A549 treated with RU486 at 1 μM for 4 hours (cell line): ENCODE measurements at places on chromosomes 6 and 20. TPM values are rescaled to one million over a fixed set of nuclear protein-coding genes. Genes with fewer than 3 reads are reported as not detected.

Gene LAMA2
- 0.26 to 1.5 TPM (median 0.57 TPM) in 5 replicates for total RNA-seq

Gene RALY
- 121 to 158 TPM (median 157 TPM) in 5 replicates for total RNA-seq

Gene GLP1R
- total RNA-seq: not detected in 5 replicates

Gene TMX4
- 13.8 to 15.7 TPM (median 14.3 TPM) in 5 replicates for total RNA-seq

Gene PAX1
- total RNA-seq: 0.01 TPM in 1 of 5 replicates, not detected in the others
